Foreskin fibroblast (primary cell): ENCODE measurements at places on chromosomes 2 and 18.

GRCh38 chr2:39995005-39995737 lies 216.1 kb upstream of the THUMPD2 start:
- no peak for DNase-seq

DNA sequence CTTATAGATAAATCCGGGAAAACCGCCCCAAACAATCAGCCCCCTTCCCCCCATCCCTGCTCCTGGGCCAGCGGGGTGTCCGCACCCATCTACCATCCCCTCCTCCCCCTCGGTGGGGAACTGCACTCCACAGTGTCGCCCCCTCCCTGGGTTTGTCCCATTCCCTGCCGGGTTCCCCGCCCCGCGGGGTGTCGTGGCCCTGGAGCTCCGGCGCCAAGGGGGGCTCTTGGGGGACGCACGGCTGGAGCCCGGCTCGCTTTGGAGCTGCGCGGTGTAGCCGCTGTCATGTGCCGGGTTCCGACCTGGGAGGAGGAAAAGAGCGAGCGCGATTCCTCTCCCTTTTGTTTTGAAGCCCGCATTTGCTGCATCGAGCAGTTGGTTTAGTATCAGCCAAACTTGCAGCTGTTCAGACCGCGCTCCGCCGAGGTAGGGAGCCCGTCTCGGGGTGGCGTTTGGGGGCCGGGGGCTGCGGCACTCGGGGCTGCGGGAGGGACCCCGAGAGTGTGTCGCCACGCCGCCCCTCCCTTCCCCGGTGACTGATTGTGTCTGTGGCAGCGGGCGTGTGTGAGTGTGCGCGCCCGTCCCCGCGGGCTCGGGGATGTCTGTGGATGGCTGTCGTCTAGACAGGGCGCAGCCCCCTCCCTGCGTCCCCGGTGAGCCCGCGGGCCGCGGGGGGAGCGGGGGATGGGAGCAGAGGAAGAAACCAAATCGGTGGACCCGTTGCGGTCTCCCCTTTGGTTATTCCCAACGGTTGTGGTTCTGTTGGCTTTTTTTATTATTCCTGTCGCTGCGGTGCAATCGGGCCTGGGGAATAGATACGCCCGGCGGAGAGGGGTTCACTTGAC lies 797 bp downstream of the CTIF start:
- peak; percentile 46 for DNase-seq

DNA sequence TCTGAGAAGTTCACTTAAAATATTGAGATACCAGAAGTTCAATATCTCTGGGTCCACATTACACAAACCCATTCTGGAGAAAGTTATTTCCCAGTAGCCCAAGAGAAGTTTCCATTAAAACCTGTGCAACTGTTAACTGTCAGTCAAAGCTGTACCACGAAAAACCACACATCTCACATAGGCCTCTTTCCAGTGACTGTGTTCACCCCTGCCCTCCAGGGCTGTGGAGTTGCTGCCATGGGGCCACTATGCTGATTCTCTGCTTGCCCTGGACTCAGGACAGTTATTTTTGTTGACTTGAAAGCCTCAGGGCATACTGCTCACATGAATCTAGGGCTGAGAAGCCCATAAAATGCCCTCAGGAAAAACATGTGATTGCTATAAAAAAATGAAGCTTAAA lies 153.8 kb downstream of the PIEZO2 start:
- DNase-seq = no peak

- DNase-seq = no peak
Observed at GRCh38 chr2:201953396-201953795, 80.3 kb upstream of the FZD7 start.

GRCh38 chr2:15861898-15862297 lies 78.5 kb upstream of the MYCN start:
- no peak for DNase-seq

DNA sequence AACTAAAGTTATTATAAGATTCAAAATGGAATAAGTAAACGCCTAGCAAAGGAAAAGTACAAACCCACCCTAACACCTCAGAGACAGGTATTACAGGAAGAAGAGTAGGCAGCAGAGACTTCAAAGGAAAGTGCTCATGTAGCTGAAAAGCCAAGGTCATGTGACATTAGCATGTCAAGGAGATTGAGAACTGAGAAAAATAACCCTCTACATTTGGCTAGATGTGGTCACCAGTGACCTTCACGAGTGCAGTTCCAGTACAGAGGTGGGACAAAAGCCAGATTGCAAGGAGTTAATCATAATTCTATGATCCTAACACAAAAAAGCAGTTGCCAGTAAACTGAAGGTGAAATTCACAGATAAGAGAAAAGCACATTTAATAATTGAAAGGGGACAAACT lies 252.7 kb downstream of the ZEB2 start:
- DNase-seq = no peak

- no peak for DNase-seq
Observed at GRCh38 chr2:155273323-155273722, 574.8 kb downstream of the KCNJ3 start.
